Osteocyte (in vitro differentiated cells): ENCODE measurements at places on chromosomes 1 and 21. TPM values are rescaled to one million over a fixed set of nuclear protein-coding genes. Genes with fewer than 3 reads are reported as not detected.

The PLEKHN1 gene
- 0.21 TPM in 2 replicates for total RNA-seq

The PHACTR4 gene
- total RNA-seq: 55.6 and 56.0 TPM in 2 replicates

- DNase-seq: no peak
Observed at GRCh38 chr21:15279482-15279881, 214.7 kb upstream of the NRIP1 start.

The OR2L13 gene
- not detected in 2 replicates for total RNA-seq

DNA sequence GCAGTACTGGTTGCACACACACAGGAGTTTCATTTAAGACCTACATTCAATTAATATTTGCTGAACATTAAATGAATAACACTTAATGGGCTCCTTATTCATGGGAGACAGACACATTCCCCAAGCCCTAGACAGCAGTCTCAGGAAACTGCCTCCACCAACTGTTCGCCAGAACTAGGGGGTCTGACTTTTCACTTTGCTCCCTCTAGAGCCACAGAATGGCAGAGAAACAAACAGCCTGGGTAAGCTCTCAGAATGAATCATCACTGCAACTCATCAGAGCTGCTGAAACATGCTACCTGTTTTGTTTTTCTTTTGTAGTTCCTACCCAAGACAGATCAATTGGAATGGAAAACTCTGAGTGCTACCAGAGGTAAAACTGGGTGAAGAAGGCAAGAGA is 31.7 kb downstream of the ELK4 start:
- peak; percentile 40 for DNase-seq

GRCh38 chr1:112239683-112240330 is 156.2 kb upstream of the CTTNBP2NL start:
- DNase-seq: no peak

DNA sequence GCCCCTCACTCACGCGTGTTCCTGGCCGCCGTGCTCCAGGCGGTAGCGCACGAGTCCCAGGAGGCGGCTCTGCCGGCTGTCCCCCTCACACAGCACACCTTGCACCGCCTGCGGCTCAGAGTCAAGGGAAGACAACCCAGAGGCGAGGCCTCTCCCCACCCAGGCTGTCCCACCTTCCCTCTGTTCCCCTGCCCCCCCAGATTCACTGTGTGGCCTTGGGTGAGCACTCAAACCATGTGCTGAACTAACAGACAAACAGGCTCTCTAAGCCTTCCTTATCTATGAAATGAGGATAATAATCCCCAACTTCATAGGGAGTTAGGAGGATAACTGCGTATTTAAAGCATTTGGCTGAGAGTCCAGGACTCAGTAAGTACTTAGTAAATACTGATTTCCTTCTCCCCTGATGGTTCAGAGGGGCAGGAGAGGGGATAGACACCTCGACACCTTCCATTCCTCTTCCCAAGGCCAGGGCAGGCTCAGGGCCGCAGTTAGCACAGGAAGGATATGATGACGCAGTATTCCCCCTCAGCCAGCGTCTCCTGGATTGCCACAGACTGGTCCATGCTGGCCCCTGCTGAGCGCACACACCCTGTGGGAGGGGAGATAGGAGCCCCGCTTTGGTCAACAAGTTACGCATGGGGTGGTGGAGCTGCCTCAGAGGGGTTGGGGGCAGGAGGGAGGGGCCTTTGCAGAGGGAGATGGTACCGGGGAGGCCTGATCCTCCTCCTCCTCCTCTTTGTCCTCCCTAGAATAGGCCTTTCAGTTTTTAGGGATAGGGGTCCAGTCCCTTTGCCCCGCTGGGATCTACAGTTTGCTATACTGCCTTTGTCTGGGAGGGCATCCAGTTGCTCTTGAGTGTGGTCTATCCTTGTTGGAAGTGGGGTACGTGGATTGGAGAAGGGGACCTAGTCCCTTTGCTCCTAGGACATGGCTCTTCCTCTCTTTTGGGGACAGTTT is 830 bp downstream of the INPP5B start:
- DNase-seq: peak; percentile 93

The LCE3E gene
- total RNA-seq: not detected in 2 replicates

GRCh38 chr21:46327711-46328110 is 3.8 kb downstream of the PCNT start:
- DNase-seq: no peak

- DNase-seq: no peak
Observed at GRCh38 chr1:206503591-206504362, 3.6 kb upstream of the RASSF5 start.

DNA sequence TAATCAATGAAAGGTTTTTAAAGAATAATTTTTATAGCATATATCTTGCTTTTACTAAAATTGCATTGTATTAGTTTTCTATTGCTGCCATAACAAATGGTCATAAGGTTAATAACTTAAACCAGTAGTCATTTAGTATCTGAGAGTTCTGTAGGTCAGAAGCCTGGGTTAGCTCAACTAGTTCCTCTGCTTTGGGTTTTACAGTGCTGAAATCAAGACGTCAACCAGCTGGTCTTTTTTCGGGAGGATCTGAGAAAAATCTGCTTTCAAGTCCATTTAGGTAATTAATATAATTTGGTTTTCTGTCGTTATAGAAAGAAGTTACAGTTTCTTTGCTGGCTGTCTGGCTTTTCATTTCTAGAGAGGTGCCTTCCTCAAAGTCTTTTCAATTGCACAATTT is 577.7 kb downstream of the MRPL39 start:
- no peak for DNase-seq

DNA sequence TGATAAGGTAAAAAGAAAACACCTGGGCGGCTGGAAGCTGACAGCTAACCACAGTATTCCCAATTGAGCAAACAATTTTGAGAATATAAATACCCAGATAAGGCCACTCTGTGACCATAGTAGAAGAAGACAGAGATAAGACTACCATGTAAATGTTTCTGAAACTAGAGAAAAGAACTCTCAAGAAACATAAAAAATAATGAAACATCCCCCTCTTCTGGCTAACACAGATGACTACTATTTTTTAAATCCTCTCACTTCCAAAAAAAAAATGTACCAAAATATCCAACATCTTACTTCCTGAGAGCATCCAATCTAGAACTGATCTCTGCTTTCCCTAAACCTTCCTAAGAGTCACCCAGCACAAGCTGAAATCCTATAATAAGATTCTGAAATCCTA is 125.9 kb downstream of the HFM1 start:
- no peak for DNase-seq
